Esophagus muscularis mucosa (tissue), 4 donors: ENCODE measurements at places on chromosomes 11 and 22. TPM values are rescaled to one million over a fixed set of nuclear protein-coding genes. Genes with fewer than 3 reads are reported as not detected.

The NECTIN1 gene
- 2.7 TPM for total RNA-seq

The PAK1 gene
- total RNA-seq, result 29.8 TPM

The SSRP1 gene
- 101 TPM for total RNA-seq

The TBX1 gene
- total RNA-seq, result 1.4 TPM

The FGF3 gene
- total RNA-seq, result not detected

The RIMBP3C gene
- not detected for total RNA-seq

The SMC1B gene
- total RNA-seq, result not detected

The NOL12 gene
- 18.4 TPM for total RNA-seq

The FAM227A gene
- total RNA-seq, result 0.33 TPM

The RFPL1 gene
- total RNA-seq, result not detected

The C11orf16 gene
- not detected for total RNA-seq

The TIGD3 gene
- total RNA-seq, result not detected

The SHANK3 gene
- total RNA-seq, result 13.3 TPM

The TYR gene
- not detected for total RNA-seq

The MS4A6A gene
- total RNA-seq, result 143 TPM

The TUB gene
- total RNA-seq, result 8.3 TPM

The C11orf52 gene
- total RNA-seq, result 3.3 TPM

The MB gene
- total RNA-seq, result 3.0 TPM

The TNNT3 gene
- total RNA-seq, result 6.0 TPM
